ENCODE measurements at places on chromosomes 4 and X.

DNA sequence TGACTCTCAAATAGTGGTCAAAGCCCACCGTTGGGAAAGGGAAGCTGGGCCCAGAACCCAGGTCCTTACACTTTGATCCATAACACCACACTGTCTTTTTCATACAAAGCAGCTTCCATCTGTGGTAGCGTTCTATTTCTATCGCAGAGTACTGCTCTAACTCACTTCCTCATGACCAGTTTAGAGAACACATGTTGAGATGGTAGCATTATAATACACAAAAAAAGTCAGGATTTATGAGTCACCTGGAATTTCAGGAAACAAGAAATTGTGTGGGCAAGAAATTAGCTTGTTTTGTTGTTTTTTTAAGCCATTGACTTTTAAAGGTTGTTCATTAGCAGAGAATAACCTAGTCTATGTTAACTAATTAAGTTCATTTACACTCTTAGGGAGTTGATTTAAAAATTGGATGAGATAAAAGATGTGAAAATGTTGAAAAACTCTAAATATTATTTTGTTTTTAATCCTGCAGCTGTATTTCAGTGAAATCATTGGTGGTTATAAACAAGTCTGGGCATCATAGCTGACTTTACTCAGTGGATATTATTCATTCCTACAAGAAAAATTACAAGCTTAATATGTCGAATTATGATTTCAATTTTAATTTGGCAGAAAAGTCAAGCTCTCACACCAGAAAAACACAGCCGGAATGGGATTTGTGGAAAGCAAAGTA lies 1011.1 kb upstream of the HS3ST1 start:
- DNase-seq: no peak

DNA sequence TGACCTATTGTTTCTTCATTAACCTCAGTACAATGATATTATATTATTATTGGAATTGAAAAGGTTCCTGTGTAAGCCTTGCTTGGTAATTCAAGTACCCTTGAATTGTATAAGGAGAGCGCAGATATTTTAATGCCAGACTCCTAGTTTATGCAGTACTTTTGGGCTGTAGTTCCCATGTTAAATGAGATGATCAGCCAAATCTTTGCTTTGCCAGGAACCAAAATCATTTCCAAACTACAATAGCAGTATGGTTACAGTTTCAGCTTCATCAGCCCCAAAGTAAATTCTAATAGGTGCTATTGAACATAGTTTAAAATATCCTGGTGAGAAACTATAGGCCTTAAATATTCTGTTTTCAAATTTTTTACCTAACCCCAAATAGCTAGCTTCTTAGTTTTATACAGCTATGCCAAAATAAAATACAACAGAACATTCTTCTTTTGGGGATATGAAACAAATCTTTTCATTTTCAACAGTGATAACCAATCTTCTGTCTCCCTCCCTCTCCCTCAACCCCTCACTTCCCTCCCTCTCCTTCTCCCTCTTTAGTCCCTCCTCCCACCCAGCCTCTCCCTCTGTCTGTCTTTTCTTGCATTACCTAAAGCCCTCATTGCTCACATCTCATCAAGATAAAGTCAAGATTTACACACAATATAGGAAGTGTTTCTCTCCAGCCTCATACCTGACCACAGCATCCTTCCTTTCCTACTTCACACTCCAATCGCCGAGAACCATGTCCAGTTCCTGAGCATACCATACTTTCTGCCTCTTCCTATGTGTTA lies 190.1 kb downstream of the SHROOM3 start:
- no peak for DNase-seq

DNA sequence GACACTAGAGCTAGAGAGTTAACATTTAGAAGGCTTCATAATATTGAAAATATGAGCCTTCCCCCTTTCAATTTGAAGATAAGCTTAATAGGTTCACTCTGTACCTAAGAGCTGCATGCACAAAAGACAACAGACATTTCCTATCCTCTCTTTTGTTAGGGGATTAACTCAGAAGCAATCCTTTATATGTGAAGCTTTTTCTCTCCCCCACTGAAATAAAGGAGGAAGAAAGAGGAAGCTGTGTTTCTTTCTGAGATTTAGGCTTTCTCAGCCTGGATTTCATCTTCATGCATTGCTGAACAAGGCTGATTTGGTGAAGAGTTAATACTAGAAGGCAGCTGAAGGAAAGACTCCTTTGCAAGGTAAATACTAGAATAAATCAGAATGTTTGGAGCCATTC lies 21.0 kb upstream of the CABS1 start:
- no peak for DNase-seq

DNA sequence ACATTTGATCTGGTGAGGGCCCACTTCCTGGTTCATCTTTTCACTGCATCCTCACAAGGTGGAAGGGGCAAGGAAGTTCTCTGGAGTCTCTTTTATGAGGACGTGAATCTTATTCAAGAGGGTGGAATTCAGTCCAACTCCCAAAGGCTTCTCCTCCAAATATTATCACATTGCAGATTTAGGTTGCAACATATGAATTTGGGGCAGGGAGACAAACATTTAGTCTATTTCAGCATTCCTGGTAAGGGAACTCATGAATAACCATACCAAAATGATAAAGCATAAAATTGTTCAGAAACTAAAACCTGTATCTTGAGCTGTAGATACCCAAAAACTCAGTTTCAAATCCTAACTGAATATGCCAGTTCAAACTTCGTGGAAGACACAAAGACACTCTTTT lies 246.8 kb downstream of the QDPR start:
- no peak for DNase-seq

DNA sequence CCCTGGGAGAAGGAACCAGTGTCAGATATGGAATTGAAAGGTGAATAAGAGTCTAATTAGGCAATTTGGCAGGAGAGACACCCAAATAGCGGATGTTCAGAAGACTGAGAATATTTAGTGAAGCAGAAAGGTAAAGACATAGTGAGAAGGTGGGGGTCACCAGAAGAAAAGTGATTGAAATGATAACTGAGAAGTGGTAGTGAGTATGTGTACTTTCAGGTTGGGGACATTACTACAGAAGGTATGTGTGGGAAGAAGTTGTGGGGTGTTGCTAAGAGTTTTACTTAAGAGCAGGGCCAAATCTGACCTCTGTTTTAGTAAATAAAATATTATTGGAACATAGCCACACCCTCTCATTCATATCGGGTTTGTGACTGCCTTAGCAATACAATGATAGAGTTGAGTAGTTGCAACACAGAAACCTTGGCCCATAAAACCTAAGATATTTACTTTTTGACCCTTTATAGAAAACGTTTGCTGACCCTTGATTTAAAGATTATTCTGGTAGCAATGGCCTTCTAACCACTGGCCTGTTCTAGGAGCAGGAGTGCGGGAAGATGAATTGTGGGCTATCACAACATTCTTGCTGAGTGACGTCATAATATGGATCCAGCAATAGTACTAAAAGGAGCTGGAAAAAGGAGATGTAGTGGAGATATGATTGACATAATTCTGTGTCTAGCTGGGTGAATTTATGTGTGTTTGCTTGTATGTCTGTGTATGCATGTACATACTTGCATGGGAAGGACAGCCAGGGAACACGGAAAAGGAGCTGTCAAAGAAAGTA lies 115.3 kb downstream of the HS3ST1 start:
- DNase-seq: no peak

- DNase-seq: no peak
Measured at GRCh38 chr4:105234582-105234981, 87.9 kb downstream of the TET2 start.

DNA sequence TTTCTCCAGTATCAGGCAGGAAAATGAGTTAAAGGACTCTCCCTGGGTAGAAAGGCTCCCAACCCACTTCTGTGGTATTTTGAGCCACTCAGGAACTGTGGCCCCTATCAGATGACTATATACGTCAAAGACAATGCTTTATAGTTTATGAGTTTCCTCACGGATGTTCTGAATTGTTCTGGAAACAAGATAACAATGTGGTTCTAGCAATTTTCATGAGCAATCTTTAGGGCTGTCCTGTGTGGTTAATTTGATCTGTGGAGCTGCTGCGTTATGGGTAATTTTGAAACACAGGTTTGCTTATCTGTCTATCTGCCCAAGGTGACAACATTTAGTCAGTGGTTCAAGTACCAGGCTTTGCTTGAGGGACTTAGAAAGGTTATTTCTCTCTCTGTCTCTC lies 46.7 kb upstream of the IL2 start:
- peak; percentile 60 for DNase-seq

DNA sequence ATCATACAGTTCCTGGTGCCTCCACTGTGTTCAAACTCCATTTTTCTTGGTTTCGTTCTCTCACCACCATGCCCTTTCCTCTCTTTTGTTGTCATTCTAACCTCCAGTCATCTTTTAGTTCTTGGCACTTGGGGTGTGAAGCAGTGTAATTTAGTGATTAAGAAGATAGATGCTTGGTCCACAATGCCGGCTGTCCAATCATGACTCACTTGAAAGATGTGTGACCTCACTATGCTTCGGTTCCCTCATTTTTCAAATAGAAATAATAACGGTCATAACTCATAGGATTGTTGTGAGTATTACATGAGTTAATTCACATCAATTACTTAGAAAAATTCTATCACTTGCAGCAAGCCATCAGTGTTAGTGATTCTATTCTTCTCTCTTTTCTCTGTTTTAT lies 327.8 kb downstream of the ADGRL3 start:
- DNase-seq: peak; percentile 15

DNA sequence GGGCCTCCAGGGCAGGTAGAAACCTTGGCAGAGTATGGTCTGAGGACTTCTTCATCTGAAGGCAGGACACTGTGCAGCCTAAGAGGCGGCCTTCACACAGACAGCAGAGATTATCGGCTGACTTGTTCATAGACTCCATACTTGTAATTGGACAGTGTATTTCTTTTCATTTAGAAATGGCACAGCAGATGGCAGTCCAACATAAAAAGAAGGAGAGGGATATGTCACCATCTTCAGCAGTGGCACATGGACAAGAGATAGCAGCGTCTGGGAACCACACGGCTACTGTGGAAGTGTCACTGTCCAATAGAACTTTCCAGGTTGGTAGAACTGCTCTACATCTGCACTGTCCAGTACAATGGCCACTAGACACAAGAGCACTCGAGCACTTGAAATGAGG lies 21.7 kb upstream of the GEMIN8 start:
- no peak for DNase-seq

DNA sequence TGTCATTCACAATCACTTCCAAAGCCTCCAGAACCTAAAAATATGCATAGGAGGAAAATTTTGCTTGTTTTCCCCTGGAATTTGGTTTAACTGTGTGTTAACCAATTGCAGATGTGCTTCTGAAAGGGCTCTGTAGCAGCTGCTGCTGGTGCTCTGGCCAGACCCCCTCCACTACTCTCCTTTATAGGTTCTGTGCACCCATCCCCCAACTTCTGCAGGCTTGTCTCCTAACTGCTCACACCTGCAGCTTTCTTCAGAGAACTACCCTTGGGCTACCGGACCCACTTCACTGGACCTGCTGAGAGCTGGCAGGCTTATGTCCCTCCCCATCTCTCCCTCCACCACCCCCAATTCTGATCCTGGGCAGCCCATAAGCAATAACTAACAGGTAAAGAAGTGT lies 662.1 kb upstream of the DIPK2B start:
- DNase-seq: no peak

GRCh38 chrX:104618106-104618895 lies 52.3 kb downstream of the IL1RAPL2 start:
- DNase-seq: no peak

GRCh38 chr4:185465707-185466106 lies 5.8 kb downstream of the CCDC110 start:
- DNase-seq: no peak

DNA sequence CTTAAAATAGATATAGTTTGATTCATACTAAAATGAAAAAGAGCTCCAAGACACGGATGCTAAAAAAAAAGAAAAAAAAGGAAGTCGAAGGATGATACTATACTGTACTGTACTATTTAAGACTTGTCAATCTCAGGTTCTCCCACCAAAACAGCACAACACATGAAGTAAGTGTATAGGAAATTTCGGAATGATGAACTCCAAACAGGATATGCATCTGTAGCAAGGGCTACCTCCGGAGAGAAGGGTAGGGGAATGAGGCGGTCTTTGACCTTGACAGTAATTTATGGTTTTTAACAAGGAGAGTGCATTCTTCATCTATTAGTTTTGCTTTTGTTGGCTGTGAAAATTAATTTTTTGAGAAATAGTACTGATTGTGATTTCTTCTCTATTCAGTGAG lies 541 bp upstream of the FIP1L1 start:
- DNase-seq: peak; percentile 9

DNA sequence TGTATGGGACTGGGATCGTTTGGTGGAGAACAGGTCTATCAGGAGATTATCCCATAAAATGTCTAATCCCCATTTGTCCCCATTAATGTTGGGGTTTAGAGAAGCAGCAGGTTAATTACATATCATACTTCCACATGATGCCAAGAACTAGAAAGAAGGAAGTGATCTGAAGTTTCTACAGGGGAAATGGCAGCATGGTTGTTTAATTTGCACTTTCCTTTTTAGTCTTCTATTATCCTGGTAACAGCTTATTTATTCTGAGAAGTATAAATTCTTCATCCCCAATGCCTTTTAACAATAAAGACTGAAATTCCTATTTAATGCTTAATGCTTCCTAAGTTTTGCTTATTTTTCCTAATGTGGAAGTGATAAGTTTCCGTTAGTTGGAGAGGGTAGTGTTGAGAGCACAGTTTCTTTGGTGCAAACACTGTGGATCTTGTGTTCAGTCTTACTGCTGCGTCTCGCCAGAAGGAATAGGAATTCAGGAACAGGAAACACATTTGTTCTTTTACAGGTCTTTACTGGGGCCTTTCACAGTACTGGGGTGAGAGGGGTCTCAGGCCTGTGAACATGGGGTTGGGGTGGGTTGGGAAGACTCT lies 59.5 kb upstream of the TADA2B start:
- DNase-seq: no peak

DNA sequence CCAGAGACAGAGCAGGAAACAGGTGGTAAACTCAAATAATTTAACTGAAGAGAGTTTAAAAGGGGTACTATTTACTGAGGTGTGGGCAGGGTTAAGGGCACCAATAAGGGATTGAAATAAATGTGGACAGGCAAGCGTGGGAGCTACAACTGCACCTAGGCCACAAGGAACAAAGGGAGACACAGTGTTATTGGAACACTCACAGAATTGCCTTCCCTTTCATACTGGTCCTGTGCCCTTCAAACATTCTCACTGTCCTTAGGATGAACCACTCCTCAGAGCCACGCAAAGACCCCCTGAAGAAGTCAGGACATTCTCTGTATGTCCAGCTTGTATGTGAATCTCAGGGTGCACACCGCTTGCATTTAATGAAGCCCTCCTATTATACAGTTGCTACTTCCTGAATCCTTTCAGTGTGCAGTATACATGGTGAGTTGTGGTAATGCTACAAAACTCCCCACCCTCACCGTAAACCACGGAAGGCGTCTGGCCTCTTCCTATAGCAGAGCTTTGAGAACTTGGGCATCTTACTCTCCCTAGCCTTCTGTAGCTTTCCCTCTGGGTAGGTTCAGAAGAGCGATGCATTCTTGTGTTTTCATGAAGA lies 9.6 kb upstream of the MRPL1 start:
- no peak for DNase-seq

DNA sequence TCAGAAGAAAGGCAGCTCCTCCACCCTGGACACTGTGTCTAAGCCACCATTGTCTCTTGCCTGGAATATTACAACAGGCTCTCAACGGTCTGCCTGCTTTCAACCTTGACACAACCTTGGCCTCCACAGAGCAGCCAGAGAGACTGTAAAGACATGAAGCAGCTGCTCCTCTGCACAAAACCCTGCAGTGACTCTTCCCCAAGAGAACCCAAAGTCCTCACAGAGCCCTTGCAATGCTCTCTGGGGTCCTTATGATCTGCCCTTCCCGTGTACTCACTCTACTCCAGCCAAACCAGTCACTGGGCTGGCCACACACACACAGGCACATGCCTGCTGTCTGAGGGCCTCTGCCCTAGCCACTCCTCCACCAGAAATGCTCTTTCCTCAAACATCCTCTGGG lies 75.9 kb upstream of the CPEB2 start:
- no peak for DNase-seq

- no peak for DNase-seq
Measured at GRCh38 chrX:17669891-17670290, 67.4 kb upstream of the SCML1 start.
